Muscle of arm (tissue), 14 donors: ENCODE measurements at places on chromosomes 13 and 19. TPM values are rescaled to one million over a fixed set of nuclear protein-coding genes. Genes with fewer than 3 reads are reported as not detected.

The LILRB1 gene
- polyA plus RNA-seq: 0.71 TPM

- DNase-seq: no peak
Observed at GRCh38 chr13:100347968-100348367, 240.6 kb downstream of the GGACT start.

DNA sequence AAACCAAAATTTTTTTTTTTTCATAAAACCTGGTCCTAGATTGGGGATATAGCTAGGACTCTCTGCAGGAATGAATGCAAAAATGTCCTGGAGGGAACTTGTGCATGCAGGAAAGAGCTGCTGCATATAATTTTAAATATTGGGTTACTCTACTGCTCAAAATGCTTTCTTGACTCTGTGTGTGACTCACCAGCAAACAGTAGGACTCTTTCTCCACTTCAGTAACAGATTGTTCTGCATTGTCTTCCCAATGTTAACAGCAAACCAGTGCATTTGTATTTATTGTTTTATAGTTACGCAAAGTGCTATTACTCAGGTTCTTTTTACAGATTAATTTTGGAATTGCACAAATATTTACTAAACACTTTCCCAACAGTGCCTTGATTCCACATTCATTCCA lies 163.7 kb upstream of the KL start:
- no peak for DNase-seq

The SMIM24 gene
- polyA plus RNA-seq: 0.70 TPM

The CYP2F1 gene
- polyA plus RNA-seq: not detected
